ENCODE measurements at places on chromosomes 7 and 10. TPM values are rescaled to one million over a fixed set of nuclear protein-coding genes. Genes with fewer than 3 reads are reported as not detected.

The CTAGE4 gene
- 1.5 TPM for total RNA-seq

The SH2D4B gene
- 0.46 TPM for total RNA-seq

The PKD2L1 gene
- 0.60 TPM for total RNA-seq

DNA sequence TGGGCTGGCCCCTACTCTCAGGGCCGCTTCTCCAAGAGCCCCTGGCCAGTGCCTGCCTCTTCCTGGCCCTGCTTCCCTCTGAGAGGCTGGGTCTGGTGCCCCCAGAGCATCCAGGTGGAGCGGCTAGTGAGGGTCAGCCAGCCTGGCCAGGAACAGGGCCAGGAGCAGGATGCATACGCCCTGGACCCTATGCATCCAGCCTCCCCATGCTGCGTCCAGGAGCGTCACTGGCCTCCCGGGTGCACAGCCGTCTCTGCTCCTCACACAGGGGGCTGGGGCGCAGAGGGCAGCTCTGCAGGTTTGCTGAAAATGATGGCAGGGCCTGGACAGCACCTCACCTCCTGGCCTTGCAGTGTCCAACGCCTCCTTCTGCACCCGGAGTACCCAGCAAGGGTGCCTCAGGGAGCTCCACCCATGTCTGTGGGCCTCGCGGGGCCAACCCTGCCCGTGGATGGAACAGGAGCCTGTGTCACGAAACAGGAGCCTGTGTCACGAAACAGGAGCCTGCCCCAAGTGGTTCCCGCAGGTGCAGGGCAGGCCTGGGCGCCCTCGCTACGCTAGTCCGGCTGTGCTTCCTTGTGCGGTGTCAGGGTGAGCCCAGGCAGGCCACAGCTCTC, 246.2 kb upstream of the PPP2R2D start:
- H3K4me3 ChIP-seq: no peak overlapping the region
- DNase-seq: no peak
- peaks cover 21% of the 10 kb centered on the region for H3K27me3 ChIP-seq
- no peaks in the 10 kb centered on the region for H3K36me3 ChIP-seq
- H3K4me1 ChIP-seq: no peaks in the 10 kb centered on the region

GRCh38 chr10:11612021-11613001, 861 bp upstream of the USP6NL start:
- H3K4me3 ChIP-seq: peak overlapping the region; percentile 92
- peaks cover 4% of the 10 kb centered on the region for H3K36me3 ChIP-seq
- H3K27me3 ChIP-seq: peaks cover 18% of the 10 kb centered on the region
- DNase-seq: no peak

The TMEM229A gene
- not detected for total RNA-seq

DNA sequence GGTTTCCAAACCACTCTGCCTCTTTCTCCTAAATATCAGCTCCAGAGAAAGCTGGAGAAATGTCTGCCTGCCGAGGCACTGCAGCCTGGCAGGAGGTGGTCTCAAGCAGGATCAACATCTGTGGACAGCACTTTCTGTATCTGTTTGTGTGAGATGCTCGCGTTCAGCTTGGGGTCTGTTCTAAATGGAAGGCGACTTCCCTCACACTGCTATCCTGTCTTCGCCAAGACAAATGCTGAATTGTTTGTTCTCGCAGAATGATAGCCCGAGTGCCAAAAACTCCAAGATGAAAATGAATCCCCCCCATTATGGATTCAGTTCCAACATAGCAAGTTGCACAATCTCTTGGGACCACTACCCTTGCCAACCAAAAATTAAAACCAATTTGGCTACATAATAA, 72.2 kb upstream of the PALS2 start:
- no peak overlapping the region for H3K4me3 ChIP-seq
- H3K27me3 ChIP-seq: no peaks in the 10 kb centered on the region
- H3K27ac ChIP-seq: no peak overlapping the region
- H3K4me1 ChIP-seq: no peaks in the 10 kb centered on the region
- H3K36me3 ChIP-seq: no peaks in the 10 kb centered on the region
- no peak for DNase-seq

DNA sequence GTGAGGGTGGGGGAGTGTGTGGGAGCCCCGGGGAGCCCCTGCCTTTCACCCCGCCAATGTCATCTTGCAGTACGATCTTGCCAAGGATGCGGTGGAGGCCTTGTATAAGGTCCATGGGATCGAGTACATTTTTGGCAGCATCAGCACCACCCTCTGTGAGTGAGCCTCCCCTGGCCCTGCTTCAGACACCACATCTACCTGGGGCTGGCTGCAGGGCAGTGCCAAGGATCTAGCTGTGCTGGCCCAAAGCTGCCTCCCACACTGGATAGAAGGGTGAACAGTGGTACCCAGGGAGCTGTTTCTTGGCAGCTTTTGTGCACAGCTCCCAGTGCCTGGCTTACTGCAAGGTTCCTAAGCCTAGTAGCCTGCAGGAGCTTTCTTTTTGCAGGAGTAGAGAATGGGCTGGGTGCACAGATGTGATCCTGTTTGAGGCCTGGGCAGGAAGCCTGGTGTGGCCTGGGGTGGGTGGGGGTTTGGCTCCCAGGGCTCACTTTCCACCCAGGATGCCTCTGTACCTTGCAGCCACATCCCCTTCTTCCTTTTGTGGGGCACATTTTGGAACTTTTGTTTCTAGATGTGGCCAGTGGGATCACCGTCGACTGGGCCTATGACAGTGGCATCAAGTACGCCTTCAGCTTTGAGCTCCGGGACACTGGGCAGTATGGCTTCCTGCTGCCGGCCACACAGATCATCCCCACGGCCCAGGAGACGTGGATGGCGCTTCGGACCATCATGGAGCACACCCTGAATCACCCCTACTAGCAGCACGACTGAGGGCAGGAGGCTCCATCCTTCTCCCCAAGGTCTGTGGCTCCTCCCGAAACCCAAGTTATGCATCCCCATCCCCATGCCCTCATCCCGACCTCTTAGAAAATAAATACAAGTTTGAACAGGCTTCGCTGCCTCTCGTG, 12.2 kb upstream of the CPA1 start:
- no peak overlapping the region for H3K27ac ChIP-seq
- DNase-seq: no peak
- H3K4me1 ChIP-seq: peaks cover 57% of the 10 kb centered on the region
- peaks cover 5% of the 10 kb centered on the region for H3K36me3 ChIP-seq
- no peaks in the 10 kb centered on the region for H3K27me3 ChIP-seq
- no peak overlapping the region for H3K4me3 ChIP-seq

The MSMB gene
- total RNA-seq: not detected

DNA sequence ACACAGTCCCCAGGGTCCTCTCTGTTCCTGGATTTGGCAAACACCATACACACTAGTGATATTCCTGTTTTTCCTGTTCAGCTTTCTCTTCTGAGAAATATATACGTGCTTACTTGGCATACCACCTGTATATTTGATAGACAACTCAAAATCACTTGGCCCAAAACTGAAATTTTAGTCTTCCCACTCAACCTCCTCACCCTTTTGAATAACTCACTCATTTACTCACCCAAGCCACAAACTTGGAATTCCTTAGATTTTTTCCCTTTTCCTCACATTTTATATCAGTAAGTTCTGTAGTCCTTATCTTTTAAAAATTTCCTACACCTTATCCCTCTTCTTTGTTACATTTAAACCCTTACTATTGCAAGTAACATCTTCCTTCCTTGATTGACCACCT, 143.4 kb downstream of the PPP1R3A start:
- H3K4me1 ChIP-seq: no peaks in the 10 kb centered on the region
- no peak for DNase-seq
- H3K27ac ChIP-seq: no peak overlapping the region
- no peaks in the 10 kb centered on the region for H3K36me3 ChIP-seq
- no peak overlapping the region for H3K4me3 ChIP-seq

DNA sequence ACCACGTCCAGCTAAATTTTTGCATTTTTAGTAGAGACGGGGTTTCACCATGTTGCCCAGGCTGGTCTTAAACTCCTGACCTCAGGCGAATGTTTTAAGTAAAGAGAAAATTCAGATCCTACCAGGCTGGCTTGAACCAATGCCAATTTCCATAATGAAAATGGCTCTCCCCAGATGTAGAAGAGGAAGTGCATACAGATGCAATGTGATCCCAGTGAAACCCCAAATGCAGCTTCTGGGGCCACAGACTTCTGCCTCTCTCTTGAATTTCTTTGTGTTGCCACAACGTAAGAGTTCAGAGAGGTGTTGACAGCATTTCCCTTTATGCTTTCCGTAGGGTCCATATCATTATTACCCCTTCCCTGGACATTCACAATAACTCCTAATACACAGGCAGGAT, 29.6 kb upstream of the GOT1 start:
- H3K36me3 ChIP-seq: no peaks in the 10 kb centered on the region
- H3K4me1 ChIP-seq: no peaks in the 10 kb centered on the region
- no peak for DNase-seq
- no peak overlapping the region for H3K4me3 ChIP-seq
- no peak overlapping the region for H3K27ac ChIP-seq
- peaks cover 59% of the 10 kb centered on the region for H3K27me3 ChIP-seq

DNA sequence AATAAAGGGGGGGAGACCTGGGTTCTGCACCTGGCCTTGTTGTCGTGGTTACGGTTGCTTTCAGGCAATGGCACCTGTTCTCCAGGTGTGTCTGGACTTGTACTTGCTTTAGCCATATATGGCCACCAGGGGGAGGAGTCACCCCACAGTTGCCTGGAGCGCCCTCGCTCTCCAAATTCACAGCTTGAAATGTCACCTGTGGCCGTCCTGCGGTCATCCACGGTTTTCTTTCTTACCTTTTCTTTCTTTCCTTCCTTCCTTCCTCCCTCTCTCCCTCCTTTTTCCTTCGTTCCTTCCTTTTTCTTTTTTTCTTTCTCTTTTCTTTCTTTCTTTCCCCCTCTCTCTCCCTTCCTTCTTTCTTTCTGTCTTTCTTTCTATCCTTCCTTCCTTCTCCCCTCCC, 157.2 kb upstream of the ZNF92 start:
- peaks cover 9% of the 10 kb centered on the region for H3K4me1 ChIP-seq
- no peak overlapping the region for H3K27ac ChIP-seq
- no peaks in the 10 kb centered on the region for H3K27me3 ChIP-seq
- H3K36me3 ChIP-seq: no peaks in the 10 kb centered on the region

GRCh38 chr10:97066877-97067555, 118.7 kb downstream of the SLIT1 start:
- no peak overlapping the region for H3K4me3 ChIP-seq
- H3K27me3 ChIP-seq: peaks cover 26% of the 10 kb centered on the region
- H3K27ac ChIP-seq: no peak overlapping the region
- DNase-seq: no peak
- H3K4me1 ChIP-seq: peaks cover 13% of the 10 kb centered on the region
- peaks cover 5% of the 10 kb centered on the region for H3K36me3 ChIP-seq

The TIMM23B gene
- 23.3 TPM for total RNA-seq

The PDK4 gene
- not detected for total RNA-seq

The HOXA1 gene
- 0.69 TPM for total RNA-seq

The BTBD16 gene
- total RNA-seq: not detected

GRCh38 chr10:46014683-46015405, 15.6 kb downstream of the NCOA4 start:
- H3K27me3 ChIP-seq: no peaks in the 10 kb centered on the region
- DNase-seq: no peak
- no peak overlapping the region for H3K4me3 ChIP-seq
- peaks cover 37% of the 10 kb centered on the region for H3K4me1 ChIP-seq

GRCh38 chr7:69840248-69840647, 242.0 kb downstream of the AUTS2 start:
- no peak for DNase-seq
- H3K27me3 ChIP-seq: peaks cover 44% of the 10 kb centered on the region
- no peak overlapping the region for H3K4me3 ChIP-seq
- no peak overlapping the region for H3K27ac ChIP-seq
- no peaks in the 10 kb centered on the region for H3K36me3 ChIP-seq
- H3K4me1 ChIP-seq: no peaks in the 10 kb centered on the region

GRCh38 chr7:116582806-116583444, 58.1 kb downstream of the CAV1 start:
- peaks cover 11% of the 10 kb centered on the region for H3K27me3 ChIP-seq
- H3K4me3 ChIP-seq: peak overlapping the region; percentile 91

GRCh38 chr10:129045599-129045998, 421.4 kb upstream of the MGMT start:
- H3K36me3 ChIP-seq: no peaks in the 10 kb centered on the region
- DNase-seq: no peak
- H3K27me3 ChIP-seq: peaks cover 10% of the 10 kb centered on the region
- H3K4me1 ChIP-seq: peaks cover 13% of the 10 kb centered on the region

DNA sequence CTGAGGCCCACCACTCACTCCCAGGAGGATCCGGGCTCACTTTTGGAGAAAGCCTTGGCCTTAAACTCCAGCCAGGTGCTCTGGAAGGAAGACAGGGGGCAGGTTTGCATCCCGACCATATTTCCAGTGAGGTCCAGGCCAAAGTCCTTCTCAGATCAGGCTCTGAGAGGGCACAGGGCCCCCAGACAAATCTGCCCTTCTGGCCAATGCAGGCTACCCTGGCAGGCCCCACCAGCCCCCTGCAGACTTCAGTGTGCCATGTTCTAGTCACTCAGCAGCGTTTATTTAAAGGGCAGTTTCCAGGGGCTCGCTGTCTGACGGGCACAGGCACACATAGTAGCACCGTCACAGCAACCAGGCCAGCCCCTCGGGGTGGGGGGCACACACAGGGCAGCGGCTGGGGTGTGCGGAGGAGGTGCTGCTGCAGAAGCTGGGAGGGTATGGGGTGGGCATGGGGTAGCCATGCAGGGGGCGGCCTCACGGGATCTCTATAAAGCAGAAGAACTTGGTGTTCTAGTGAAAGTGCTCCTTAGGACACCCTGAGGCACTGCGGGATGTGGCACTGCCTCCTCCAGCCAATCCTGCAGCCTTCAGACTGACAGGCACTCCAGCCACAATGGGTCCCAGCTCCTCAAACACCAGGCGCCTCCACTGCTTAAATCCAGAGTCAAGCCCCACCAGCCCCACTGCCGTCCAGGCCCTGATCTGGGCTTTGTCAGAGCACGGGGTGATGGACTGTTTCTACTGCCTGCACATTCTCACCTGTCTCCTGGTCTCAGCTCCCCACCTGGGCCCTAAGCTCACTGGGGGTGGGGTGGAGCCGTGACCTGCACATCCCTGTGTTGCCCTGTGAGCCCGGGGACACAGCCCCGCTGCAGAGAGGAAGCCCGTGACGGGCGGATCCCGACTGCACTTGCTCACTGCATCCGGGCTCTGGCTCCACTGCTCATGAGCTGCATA, 9.6 kb upstream of the PYROXD2 start:
- DNase-seq: no peak
- H3K4me3 ChIP-seq: no peak overlapping the region
- no peaks in the 10 kb centered on the region for H3K36me3 ChIP-seq
- H3K27me3 ChIP-seq: no peaks in the 10 kb centered on the region
- H3K4me1 ChIP-seq: no peaks in the 10 kb centered on the region

The KCNIP2 gene
- 3.1 TPM for total RNA-seq

The GPRIN2 gene
- total RNA-seq: not detected

The PTPRZ1 gene
- not detected for total RNA-seq

Measured in activated T-cell treated with anti-CD3 and anti-CD28 coated beads, Interleukin-2, amount 50 U/mL, for 72 hours (primary cell).